M059J (cell line): ENCODE measurements at places on chromosomes 6 and 20. TPM values are rescaled to one million over a fixed set of nuclear protein-coding genes. Genes with fewer than 3 reads are reported as not detected.

DNA sequence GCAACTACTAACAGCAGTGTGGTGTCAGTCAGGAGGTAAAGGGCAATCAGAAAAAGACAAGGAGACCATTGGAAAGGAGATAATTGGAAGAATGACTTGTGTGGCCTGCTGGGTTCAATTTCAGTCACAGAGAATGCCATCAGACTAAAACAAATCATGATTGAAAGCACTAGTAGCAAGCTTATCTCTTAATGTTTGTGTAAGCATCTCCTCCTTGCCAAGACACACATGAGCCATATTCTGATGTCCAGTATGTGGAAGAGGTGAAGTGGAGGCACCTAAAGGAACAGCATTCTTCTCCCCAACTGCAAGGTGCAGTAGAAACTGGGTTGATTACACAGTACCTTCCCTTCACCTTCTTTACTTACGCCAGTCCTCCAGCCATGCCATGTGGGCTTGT, 287.5 kb downstream of the ZFAND3 start:
- no peak for DNase-seq

DNA sequence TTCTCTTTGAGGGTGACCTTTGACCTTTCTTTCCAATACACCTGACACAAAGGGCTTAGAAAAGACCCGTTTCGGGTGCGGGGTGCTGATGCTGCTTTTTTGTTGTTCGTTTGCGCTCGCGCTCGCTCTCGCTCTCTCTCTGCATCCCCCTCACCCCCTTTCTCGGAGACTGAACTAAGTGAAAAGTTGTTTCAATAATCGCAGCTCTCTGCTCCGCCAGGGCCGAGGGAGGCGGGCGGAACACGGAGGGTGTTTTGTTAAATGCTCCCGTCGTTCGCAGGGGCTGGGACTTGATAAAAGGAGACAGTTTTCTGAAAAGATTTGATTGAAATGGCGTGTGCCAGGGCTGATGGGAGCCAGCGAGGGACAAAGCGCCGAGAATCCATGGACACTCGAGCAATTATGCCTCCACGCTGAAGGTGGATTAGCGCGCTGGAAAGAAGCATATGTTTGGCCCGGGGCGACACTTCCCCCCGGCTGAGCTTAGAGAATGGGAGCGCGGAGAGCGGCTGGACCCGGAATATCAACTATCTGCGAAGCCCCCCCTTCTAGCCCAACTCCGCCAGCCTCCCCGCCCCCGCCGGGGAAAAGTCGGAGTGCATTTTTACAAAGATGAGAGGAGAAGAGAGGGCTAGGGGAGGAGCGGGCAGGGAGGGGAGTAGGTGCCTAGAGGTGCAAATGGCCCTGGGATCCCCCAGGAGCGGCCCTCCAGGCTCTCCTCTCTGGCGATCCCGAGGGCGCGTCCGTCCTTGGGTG, 25.0 kb downstream of the TFAP2A start:
- no peak for DNase-seq

RGS17 gene
- total RNA-seq, result 1.2 and 1.3 TPM in 2 replicates

- peak; percentile 18 for DNase-seq
Measured at GRCh38 chr6:106620931-106621672, 8.2 kb downstream of the RTN4IP1 start.

SOBP gene
- total RNA-seq, result 1.6 and 2.7 TPM in 2 replicates

PDCD2 gene
- 114 and 126 TPM in 2 replicates for total RNA-seq

- no peak for DNase-seq
Measured at GRCh38 chr6:166569206-166569605, 17.3 kb downstream of the RAMACL start.

- DNase-seq, result peak; percentile 84
Measured at GRCh38 chr6:155130161-155130853, 133.5 kb upstream of the CLDN20 start.
